ENCODE measurements at places on chromosomes 2 and 18.

DNA sequence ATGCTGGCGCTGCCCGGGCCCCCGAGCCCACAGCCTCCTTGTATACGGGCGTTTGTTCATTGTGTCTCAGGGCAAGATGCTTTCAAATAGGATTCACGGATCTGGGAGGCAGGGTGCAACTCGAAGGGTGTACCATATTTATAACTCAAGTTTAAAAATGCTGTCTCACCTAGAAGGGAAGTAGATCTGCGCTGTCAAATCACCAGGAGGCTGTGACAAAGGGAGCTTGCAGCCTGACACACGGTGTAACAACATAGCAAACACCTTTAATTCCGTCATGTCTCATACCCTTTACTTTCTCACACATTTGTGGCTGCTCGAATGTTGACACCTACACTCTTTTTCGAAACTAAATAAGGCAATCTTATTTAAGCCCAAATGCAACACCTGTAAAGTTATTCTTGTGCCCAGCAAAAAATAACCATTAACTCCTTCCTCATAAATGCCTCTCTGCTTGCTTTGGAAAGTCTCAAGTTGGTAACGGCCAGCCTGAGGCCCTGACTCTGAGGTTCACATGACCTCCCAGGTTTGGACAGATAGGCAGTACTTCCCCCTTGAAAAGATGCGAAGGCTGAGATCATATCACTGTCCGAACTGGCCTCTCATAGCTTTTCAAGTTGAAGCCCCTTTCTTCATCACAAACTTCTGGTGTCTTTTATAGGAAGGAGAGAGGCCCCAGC lies 11.6 kb downstream of the ZEB2 start:
- DNase-seq: no peak

- no peak for DNase-seq
Measured at GRCh38 chr2:239814861-239815601, 210.1 kb downstream of the NDUFA10 start.

GRCh38 chr2:107402330-107402729 lies 424.4 kb upstream of the RGPD4 start:
- DNase-seq: no peak

GRCh38 chr2:231720292-231720986 lies 12.1 kb downstream of the PTMA start:
- no peak for DNase-seq

DNA sequence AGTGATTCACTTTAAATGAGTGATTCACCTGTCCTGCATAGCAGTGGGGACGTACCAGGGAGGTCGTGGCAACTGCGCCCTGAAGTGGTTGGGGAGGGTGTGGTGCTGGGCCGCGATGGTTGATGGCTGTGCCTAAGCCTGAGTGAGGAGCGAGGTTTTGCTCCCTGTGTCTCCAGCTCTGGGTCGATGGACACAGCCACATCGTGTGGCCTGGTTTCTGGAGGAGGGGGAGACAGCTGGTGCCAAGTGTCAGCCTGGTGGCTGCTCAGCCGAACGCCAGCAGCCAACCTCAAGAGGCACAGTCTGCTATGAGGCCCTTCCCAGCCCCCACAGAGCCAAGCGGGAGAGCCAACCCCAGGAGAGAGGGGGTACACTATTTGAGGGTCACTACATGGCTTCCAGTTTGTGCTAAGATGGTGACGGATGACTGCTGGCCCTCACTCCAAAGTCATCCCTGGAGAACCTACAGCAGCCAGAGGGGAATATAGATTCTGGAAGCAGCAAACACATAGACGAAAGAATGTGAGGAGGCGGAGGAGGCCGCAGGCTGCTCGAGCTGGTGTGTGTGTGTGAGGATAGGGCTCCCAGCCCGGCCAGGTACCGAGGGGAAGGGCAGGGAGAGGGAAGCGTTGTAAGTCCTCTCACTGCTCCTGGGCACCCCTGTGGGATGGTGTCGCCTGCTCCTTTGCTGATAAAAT lies 58.6 kb upstream of the OTOF start:
- DNase-seq: no peak

- DNase-seq: no peak
Measured at GRCh38 chr2:206979922-206980321, 40.6 kb downstream of the CPO start.

- DNase-seq: no peak
Measured at GRCh38 chr2:31260870-31261269, 26.9 kb downstream of the EHD3 start.

DNA sequence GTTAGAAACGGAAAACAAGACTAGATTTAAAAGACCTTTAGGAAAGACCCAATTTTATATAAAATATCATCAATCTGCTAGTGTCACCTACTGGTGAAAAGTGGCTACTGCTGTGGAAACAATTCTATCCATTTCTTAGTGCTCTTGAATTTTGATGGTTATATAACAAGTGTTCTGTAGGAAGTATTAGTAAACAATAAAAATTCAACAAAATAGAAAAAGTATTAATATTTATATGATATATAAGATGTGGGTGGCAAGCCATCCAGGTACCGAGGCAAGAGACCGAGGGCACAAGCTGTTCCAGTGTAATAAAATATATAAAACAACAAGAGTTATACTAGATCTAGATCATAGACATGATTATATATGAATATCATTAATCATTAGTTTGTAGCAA lies 6.2 kb upstream of the TMEM87B start:
- DNase-seq: peak; percentile 42

DNA sequence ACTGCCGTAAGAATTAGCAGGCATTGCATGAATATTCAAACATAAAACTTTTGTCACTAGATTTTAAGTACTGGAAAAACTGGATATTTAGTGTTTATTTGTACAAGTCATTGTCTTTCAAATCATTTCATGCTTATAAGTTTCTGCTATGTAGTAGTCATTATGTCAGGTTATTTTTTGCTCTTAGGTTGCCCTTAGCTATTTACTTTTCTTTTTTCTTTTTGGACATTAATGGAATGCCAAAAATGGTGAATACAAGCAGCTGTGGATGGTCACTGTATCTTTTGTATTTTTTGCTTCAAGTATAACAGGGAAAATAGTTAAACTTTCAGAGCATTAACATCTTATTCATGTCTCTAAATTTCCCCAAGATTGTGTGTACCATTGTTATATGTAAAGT lies 18.6 kb upstream of the KCNJ13 start:
- DNase-seq: no peak

- DNase-seq: no peak
Measured at GRCh38 chr2:130371723-130372054, 15.8 kb downstream of the PTPN18 start.

DNA sequence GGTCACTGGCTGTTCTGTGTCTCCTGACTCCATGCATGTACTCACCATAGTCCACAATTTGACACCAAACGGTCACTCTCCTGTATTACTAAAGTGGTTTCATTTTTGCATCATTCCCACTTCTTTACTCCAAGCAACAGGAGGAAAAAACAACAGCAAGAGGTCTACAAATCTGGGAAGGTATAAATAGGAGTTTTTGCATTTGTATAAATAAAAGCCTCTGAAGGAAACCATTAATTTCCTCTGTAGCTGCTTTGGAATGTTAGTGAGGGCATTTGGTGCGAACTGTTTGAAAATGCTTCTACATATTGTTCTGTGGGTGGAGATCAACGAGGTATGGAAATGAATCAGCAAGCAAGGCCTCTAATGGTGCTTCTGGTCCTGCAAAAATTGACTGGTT lies 148.5 kb upstream of the DLX2 start:
- no peak for DNase-seq

DNA sequence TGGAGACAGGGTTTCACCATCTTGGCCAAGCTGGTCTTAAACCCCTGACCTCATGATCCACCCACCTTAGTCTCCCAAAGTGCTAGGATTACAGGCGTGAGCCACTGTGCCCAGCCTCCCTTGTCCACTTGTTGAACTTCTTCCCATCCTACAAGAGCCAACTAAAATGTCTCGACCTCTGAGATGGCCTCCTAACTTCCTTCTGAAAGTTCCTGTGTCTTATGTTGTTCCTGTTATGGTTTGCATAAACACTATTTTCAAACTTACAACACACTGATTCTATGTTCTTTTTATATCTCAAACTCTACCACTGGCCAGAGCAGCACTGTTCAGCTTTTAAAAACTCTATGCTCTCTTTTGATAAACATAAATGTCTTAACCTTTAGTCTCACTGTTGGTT lies 63.3 kb upstream of the UGP2 start:
- DNase-seq: no peak

DNA sequence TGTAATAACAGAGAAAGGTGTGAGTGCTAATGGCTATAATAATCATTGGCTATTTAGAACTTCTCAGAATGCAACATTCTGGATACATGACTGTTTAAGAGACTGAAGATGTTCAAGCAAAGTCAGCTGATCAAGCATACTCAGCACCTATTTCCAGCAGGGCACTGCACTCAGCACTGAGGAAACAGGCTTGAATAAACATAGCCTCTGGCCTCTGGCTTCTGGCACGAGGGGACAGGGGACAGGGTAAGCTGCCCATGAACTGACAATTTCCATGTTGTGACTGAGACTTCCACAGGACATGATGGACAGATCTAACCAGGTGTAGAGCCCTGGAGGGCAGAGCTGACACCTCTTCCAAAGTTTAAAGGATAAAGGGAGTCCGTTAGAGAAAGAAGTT lies 1.3 kb downstream of the MARCO start:
- no peak for DNase-seq

DNA sequence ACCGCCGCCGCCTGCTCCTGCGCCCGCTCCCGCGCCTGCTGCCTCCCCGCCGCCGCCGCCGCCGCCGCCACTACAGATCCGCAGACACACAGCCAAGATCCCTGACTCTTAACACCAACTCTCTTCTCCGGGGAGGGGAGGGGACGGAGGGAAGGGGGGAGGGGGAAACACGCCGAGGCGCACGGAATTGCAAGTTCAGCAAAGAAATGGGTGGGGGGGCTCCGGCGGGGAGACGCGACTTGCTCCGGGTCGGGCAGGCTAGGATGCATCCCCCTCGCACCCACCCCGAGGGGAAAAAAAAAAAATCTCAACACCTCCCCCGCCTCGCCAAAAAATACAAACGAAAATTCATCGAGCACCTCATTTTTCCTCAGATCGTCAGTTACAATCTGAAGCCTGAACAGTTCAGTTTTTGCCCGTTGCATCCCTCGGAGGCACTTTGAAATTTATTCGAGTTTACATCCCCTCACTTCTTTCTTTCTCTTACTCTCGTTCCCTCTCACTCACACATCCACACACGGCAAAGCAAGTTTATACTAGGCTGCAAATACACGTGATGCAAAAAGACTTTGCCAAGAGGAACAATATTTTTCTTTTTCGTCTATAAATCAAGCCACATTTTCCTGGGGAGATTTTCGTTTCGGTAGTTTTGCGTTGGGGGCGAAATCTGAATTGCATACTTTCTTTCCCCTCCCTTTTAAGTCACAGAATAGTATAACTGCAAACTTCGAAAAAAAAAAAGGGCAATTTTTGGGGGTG lies at the start of gene TCF4:
TSS of gene TCF4 (minus strand) at position 82 of the 759 bp plus-strand sequence. CDS start 1,076 bp downstream, outside the sequence.
- peak; percentile 56 for DNase-seq

- DNase-seq: no peak
Measured at GRCh38 chr2:30505500-30506180, 58.6 kb downstream of the LCLAT1 start.

- no peak for DNase-seq
Measured at GRCh38 chr2:101942851-101943250, 48.9 kb upstream of the IL1R2 start.

- DNase-seq: no peak
Measured at GRCh38 chr2:171451074-171451473, 17.0 kb downstream of the DCAF17 start.
